ENCODE measurements at places on chromosomes 7 and 10.
A peak's percentile ranks its signal among the peaks of the same experiment; 100 is the strongest.

DNA sequence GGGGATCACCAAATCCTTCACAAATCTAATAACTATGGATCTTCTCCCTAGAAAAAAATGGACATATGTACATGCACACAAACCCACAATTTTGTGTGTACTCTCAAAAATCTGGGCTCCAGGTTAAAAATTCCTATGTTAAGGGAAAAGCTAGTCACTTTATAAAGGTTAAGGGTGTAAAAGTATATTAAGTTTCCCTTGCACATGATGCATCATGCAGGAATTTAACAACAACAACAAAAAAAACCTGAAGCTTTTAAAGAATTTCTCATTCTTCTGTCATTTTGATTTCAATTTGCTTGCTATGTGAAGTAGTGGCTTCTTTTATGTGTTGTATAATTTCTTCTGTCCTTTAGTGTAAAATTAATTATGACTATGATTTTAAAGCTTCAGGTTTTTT, 123.7 kb downstream of the CNOT4 start:
- DNase-seq, result no peak

DNA sequence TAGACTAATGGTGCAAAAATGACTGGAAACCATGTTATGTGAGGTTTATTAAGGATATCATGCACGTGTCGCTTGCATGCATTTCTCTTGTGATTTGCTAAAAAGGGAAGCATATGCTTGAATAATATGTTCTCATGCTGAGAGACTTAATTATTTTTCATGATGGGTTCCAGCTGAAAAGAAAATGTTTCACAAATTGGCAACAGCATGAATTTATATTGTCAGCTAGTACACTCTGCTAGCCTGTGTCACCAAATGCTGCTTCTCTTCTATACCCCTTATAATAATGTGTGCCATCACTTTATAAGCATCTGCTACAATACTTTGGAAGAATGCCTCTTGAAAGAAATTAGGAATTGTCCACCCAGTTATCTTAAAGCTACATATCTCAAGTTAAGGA, 63.0 kb downstream of the GNAI1 start:
- no peak for DNase-seq

- DNase-seq, result no peak
Measured at GRCh38 chr10:117684672-117685211, 142.2 kb downstream of the EMX2 start.

DNA sequence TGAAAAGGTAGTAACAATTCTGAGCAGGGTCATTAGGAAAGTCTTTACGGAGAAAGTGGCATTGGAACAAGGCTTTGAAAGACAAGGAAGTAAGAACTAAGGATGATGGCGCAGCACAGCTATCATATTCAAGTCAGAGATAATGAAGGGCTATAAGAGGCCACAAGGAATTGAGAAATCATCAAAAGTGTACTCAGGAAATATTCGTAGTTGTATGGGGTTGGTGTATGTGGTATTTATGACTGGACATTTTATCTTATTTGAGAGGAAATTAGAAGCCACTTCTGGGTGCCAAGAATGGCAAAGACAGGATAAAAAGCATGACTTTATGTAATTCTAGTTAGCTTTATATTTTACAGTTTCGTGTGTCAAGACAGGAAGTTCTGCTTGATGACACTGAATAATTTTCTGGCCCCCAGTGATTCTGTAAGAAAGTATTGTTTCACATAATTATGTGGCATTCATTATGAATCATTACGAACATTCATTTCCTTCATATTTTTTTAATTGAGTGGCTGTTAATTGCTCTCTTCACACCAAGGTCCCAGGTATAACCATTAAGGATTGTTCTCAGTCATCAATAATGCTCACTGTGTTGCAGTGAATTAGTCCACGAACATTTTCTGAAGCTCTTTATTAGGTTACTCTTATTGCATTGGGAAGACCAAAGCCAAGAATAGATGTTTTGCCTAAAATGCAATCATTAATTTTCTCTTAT, 244.3 kb downstream of the PHF14 start:
- no peak for DNase-seq

- DNase-seq, result no peak
Measured at GRCh38 chr10:50497758-50498157, 126.0 kb downstream of the SGMS1 start.

- DNase-seq, result no peak
Measured at GRCh38 chr7:150973571-150974451, 4.3 kb downstream of the KCNH2 start.

DNA sequence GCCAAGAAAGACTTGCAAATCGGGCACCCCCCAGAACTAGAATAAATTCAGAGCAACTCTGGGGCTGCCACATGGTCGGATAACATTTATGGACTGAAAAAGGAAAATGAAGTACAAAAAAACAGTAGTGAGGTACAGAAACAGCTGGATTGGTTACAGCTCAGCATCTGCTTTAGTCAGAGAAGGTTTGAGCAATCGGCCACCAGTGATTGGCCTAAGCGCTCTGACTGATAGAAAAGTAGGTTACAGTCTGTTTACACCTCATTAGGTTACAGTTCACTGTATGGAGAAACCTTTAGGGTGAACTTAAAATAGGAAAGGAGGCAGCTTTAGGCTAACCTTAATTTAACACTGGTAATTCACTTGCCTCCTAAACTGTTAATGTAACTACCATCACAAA, 102.0 kb upstream of the DKK1 start:
- no peak for DNase-seq

GRCh38 chr7:55344840-55345239, 20.3 kb upstream of the LANCL2 start:
- DNase-seq, result no peak

- DNase-seq, result no peak
Measured at GRCh38 chr7:28626221-28626620, 213.9 kb downstream of the CREB5 start.

DNA sequence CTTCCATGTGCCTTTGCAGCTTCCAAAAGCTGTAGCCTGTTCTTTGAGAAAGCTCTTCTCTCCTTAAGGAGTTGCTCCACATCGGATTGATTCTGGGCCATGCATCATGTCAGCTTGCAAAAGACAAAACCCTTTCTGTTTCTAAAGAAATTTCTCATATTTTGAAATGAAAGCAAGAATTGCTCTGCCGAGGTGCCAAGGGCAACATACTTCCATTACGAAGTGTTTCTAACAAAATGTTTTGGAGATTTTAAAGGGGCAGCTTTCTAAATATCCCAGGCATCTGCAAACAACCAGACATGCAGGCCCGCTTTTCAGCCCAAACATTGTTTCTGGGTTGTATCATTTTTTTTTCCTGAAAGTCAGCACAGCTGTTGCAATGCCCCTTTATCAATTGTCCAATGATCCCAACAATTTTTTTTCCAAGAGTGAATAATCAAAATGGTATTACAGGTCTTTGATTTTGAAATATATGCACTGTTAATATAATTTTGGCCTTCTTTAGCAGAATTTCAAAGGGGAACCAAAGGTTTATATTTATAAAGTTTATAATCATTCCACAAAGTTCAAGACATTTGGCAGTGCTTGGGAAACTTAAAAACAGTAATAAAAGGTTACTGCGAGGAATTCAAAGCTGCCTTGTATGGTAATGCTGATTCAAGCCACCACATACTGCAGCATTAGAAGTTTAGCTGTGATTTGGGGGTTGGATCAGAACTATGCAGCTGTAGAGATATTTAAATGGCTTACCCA, 61.0 kb downstream of the TES start:
- DNase-seq, result no peak

GRCh38 chr10:50740293-50740648, 535 bp downstream of the ASAH2B start:
- no peak for DNase-seq

DNA sequence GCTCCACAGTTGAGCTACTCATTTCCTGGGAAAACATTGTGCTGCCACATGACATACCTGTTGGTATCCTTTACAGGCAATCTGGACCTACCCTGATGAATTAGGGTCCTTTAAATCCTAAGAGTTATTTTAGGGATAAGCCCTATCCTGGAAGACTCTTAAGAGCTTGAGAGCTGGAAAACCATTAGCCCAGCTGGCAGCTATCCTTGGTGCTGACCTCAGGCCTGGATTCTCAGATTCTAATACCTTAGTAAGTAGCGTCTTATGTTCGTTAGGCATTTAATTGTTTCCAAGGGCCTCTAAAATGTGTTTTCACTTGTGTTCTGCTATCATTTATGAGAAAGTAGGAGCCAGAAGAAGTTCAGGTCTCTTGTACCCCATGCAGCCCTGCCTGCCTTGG, 93.0 kb upstream of the SORCS3 start:
- no peak for DNase-seq

- no peak for DNase-seq
Measured at GRCh38 chr7:152203095-152203494, 177.6 kb downstream of the GALNT11 start.

GRCh38 chr7:13309535-13309934, 622.1 kb downstream of the ARL4A start:
- DNase-seq, result no peak

GRCh38 chr7:135977007-135977741, at the start of gene MTPN:
TSS of gene MTPN (minus strand) at chr7:135977359. CDS start at chr7:135977100, 259 bp downstream.
- peak; percentile 98 for DNase-seq

DNA sequence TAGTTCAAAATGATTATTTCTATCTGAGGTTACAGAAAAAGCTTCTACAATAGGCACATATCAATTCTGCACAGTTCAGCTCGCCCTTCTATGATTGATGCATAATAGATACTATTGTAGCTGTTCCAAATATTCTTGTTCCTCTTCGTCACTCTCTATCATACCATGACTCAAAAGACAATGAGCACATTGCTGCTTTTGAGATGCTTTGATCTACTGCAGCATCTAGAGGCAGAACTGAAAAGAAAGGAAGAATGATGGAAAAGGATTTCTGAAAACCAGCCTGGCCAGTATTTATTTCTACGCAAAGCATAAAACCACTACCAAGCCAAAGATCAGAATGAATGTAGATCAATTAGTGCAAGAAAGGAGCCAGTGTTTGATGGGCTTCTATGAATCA, 59.3 kb upstream of the PLXDC2 start:
- no peak for DNase-seq

DNA sequence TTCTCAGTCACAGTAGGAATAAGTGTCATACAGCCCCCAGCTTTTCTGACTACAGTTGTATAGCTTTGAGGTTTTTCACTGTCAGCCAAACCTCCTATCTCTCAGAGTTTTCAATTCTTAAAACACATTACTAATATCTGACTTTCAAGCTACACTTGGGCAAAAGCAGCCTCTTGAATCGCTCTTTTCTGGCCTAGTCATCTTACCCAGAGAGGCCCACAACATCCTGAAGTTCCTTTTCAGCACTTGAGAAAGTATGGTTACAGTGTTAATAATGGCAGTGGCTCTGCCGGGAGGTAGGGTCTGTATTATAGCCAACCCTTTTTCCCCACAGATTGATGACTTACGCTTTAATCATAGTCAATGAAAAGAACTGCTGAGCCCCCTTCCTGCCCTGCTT, 181.0 kb downstream of the LRRC4 start:
- DNase-seq, result no peak

- no peak for DNase-seq
Measured at GRCh38 chr10:114313139-114313538, 74.1 kb downstream of the VWA2 start.

- DNase-seq, result no peak
Measured at GRCh38 chr10:92750791-92751533, 61.2 kb downstream of the HHEX start.

- no peak for DNase-seq
Measured at GRCh38 chr7:111730476-111731300, 168.4 kb upstream of the IMMP2L start.

DNA sequence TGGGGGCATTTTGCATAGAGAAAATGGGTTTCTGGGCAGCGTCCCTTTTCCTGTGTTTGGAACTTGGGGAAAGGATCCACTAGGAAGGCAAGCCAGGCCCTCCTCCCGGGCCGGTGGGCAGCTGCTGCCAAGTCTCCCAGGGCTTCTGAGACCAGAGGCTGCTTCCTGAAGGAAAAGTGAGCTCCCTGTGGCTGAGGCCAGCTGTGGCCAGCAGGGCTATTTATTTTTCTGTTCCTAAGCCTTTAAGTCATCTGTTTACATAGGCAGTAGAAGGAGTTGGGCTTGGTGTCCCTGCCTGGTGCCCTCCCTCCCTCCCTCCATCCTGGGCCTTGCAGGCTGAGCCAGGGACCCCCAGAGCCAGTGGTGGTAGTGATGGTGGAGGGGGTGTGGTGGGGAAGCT, 70.5 kb upstream of the COL13A1 start:
- no peak for DNase-seq

GRCh38 chr7:123961771-123962170, 36.7 kb downstream of the SPAM1 start:
- DNase-seq, result no peak

- DNase-seq, result no peak
Measured at GRCh38 chr10:93758891-93759410, 1.2 kb downstream of the LGI1 start.

DNA sequence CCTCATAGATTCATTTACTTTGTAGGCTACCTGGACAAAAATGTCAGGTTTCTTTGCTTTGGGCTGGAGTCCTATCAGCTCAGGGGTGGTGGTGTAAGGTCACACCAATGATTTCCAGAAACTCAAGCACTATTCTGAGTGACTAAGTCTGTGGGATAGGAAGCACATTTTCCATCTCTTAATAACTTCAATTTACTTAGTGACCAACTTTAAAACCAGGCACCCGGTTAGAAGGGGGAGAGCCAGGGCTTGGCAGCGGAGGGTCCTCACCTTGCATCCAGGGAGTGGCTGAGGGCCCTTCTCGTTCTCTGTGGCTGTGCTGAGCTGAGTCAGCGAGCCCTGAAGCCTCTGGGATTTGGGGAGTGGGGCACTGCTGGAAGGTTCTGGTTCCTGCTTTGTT, 6.7 kb downstream of the CHST3 start:
- DNase-seq, result no peak

- DNase-seq, result no peak
Measured at GRCh38 chr7:1193593-1194424, 33.8 kb upstream of the ZFAND2A start.

DNA sequence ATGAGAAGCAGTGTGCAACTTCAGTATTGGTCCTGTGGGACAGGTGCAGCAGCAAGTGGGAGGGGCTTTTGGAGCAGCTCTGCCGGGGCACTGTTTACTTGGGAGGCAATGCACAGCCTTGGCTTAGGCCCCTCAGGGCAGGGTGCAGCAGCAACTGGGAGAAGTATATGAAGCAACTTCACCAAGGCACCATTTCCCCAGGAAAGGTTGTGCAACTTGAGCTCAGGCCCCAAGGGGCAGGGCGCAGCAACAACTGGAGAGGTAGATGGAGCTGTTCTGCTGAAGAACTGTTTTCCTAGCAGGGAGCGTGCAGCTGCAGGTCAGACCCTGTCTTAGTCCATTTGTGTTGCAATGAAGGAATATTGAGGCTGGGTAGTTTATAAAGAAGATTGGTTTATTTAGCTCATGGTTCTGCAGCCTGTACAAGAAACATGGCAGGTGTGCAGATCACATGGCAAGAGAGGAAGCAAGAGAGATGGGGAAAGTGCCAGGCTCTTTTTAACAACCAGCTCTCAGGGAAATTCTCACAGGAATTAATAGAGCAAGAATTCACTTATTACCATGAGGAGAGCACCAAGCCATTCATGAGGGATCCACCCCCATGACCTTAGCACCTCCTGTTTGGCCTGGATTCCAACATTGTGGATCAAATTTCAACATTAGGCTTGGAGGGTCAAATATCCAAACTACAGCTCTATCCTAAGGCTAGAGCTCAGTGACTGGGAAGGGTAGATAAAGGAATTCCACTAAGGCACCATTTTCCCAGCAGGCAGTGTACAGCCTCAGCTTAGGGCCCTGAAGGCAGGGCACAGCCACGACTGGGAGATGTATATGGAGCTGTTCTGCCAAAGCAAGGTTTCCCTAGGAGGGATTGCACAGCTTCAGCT, 10.9 kb downstream of the GPR141 start:
- DNase-seq, result no peak

GRCh38 chr10:124508907-124509454, 47.4 kb downstream of the LHPP start:
- DNase-seq, result no peak

Data from neural crest cell (in vitro differentiated cells).